ENCODE measurements at places on chromosomes 11 and 22. TPM values are rescaled to one million over a fixed set of nuclear protein-coding genes. Genes with fewer than 3 reads are reported as not detected.
A peak's percentile ranks its signal among the peaks of the same experiment; 100 is the strongest.

DNA sequence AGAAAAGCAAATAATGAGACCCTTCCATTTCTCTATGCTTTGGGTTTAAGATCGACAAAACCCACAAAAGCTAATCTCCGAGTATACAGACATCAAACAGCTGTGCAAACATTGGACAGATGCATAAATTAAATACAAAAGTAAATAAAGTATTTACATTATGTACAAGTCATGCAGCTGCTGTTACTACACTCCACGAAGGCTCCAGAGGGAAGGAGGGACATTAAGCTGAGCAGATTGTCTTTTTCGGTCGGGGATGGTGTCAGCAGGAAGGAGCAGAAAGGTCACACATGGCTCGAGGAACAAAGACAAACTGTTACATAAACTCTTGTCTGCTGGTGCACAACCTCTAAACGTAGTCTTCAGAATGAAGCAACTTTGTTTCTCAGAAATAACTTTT lies 88.8 kb upstream of the BARX2 start:
- no peak for DNase-seq
- no peak overlapping the region for H3K27ac ChIP-seq
- no peak overlapping the region for H3K4me3 ChIP-seq
- H3K27me3 ChIP-seq = peaks cover 12% of the 10 kb centered on the region
- H3K4me1 ChIP-seq = peaks cover 6% of the 10 kb centered on the region

GRCh38 chr11:115241899-115242298 lies 262.3 kb downstream of the CADM1 start:
- no peaks in the 10 kb centered on the region for H3K4me1 ChIP-seq
- no peak overlapping the region for H3K27ac ChIP-seq
- H3K27me3 ChIP-seq = peaks cover 3% of the 10 kb centered on the region
- no peak for DNase-seq
- no peaks in the 10 kb centered on the region for H3K36me3 ChIP-seq

GRCh38 chr11:131773626-131774025 lies 403.2 kb downstream of the NTM start:
- H3K27ac ChIP-seq = no peak overlapping the region
- H3K4me1 ChIP-seq = no peaks in the 10 kb centered on the region
- no peak overlapping the region for H3K4me3 ChIP-seq
- DNase-seq = no peak
- no peaks in the 10 kb centered on the region for H3K36me3 ChIP-seq

DNA sequence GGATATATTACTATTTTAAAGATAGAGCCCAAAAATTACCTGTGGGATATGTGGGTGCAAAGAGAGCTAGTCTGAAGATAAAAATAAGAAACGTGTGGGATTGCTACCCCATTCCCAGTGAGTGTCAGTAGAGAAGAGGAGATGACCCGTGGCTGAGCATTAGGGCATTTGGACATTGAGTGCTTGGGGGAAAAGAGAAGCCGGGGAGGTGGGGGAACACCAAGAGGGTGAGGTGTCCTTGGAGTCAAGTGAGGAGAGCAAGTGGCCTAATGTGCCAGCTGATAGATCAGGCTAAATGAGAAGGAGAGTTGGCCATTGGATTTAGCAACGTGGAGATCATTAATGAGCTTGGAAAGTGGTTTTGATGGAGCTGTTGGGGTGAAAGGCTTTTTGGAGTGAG lies 1.2 kb downstream of the POLR2F start:
- H3K27me3 ChIP-seq = peaks cover 16% of the 10 kb centered on the region
- no peak overlapping the region for H3K27ac ChIP-seq
- peak overlapping the region; percentile 93 for H3K4me3 ChIP-seq
- DNase-seq = no peak
- H3K36me3 ChIP-seq = peaks cover 20% of the 10 kb centered on the region

DNA sequence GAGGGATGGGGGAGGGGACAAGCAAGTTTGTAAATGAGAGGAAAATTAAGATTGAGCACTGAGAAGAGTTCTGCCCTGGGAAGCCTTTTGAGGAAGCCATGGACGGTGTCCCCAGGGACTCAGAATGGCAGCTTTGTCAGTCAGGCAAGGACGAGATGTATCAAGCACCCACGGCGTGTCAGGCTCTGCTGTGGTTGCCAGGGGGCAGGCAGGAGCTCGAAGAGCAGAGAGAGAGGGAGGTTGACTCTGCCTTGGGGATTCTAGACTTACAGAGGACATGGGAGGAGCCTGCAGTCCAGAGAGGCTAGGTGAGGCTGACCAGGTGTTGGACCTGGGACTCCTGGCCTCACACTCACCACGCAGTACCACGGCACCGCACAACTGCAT lies 29.1 kb upstream of the SYT7 start:
- H3K4me3 ChIP-seq = no peak overlapping the region
- no peaks in the 10 kb centered on the region for H3K36me3 ChIP-seq
- no peak overlapping the region for H3K27ac ChIP-seq
- H3K27me3 ChIP-seq = peaks cover 11% of the 10 kb centered on the region
- no peak for DNase-seq
- H3K4me1 ChIP-seq = no peaks in the 10 kb centered on the region

DNA sequence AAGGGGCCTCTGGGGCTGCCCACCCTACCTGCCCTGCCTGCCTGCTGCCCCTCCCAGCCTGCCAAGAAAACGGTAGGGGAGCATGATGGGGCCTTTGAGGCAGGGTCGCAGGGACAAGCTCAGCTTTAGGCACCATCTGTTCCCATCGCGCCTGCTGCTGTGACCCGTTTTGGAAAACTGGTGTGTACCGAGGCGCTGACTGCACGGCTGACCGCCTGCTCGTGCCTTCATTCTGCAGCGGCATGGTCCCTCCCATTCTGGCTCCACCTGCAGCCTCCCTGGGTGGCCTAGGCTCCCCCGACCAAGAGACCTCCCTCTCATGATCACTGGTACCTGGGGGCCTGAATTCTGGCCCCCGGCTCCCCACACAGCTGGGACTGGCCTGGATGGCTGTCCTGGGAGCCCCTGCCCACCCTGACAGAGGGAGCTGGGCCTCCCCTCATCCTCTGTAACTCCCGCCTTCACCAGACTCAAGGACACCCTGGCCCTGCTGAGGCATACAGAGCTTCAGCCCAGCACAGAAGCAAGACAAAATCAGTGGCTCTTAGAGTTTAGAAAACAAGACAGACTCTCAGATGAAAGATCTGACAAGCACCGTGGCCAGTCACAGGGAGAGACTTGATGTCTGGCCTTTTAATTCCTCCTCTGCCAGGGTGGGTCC lies 6.5 kb upstream of the MYRF start:
- H3K27me3 ChIP-seq = peaks cover 10% of the 10 kb centered on the region
- DNase-seq = no peak

DNA sequence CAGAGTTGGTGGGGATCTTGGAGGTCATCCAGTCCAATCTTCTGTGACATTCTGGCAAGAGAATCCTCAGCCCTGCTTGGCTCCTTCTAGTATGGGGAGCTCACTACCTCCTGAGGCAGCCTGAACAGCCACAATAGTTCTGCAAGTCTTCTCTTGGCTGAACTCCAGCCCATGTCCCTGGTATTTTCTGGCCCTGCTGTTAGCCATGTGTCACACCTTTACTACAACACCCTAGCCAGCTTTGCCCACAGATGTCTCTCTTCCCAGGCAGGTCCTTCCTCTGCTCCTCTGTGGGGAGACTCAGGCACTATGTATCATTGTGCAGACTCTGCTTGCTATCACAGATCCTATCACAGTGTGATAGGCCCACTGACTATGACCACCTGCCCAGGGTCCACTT lies 297.7 kb downstream of the CTTN start:
- peaks cover 6% of the 10 kb centered on the region for H3K27me3 ChIP-seq
- no peaks in the 10 kb centered on the region for H3K36me3 ChIP-seq
- H3K27ac ChIP-seq = no peak overlapping the region
- H3K4me3 ChIP-seq = no peak overlapping the region
- no peak for DNase-seq
- H3K4me1 ChIP-seq = no peaks in the 10 kb centered on the region

DNA sequence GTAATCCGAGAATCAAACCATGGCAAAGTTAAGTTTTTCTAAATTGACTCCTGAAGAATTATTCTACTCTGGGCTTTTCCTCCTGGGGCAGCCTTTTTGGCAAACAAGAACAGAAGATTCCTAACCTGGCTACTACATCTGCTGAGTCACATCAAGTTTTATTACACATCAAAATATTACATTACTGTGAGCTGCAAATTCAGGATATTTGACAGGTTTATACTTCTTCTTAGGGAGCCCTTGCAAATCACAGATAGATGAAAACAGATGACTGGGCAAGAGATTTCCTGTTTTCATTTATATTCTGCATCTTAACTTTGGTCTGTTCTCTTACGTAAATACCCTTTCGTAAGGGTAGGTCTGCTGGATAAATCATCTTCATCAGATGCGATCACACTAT lies 23.6 kb downstream of the XRRA1 start:
- H3K4me3 ChIP-seq = no peak overlapping the region
- no peak for DNase-seq
- H3K27me3 ChIP-seq = no peaks in the 10 kb centered on the region
- peaks cover 7% of the 10 kb centered on the region for H3K4me1 ChIP-seq
- no peak overlapping the region for H3K27ac ChIP-seq

GRCh38 chr11:35629511-35629910 lies 11.3 kb downstream of the FJX1 start:
- no peak overlapping the region for H3K27ac ChIP-seq
- H3K4me1 ChIP-seq = no peaks in the 10 kb centered on the region
- H3K4me3 ChIP-seq = no peak overlapping the region
- peaks cover 69% of the 10 kb centered on the region for H3K27me3 ChIP-seq
- DNase-seq = no peak

DNA sequence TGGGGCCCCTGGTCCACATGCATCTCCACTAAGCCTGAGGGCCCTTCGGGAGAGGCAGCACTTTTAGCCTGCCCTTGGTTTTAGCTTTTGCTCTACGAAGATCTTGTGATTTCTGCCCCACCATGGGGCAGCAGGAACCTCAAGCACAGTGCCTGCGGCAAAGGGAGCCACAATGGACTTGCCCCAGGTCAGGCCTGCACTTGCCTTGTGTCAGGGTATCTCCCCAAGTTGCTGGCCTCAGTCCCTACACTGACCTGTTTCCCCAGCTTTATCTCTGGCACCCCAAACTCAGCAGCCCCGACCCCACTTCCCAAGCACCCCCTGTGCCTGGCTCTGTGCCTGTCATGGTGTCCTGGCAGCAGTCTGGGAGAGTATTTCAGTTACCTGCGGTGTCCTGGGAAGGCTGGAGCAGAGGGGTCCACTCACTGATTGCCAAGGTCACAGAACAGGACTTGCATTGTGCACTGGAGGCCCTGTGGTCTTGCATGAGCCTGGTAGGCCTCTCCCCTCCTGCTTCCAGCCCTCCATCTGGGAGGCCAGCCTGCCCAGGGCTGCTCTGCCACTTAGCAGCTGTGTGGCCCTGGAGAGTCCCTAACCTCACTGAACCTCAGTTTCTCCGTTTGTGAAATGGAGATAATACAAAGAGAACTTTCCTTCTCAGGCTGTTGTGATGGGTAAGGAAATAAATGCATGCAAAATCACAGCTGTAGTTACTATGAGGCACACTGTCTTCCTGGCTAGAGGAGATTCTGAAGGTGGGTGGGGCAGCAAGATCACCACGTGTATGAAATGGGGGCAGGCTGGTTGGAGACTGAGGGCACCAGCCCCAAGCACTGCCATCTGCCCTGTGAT lies 3.6 kb upstream of the AIFM3 start:
- peaks cover 30% of the 10 kb centered on the region for H3K27me3 ChIP-seq
- no peak for DNase-seq
- H3K4me1 ChIP-seq = peaks cover 13% of the 10 kb centered on the region

DNA sequence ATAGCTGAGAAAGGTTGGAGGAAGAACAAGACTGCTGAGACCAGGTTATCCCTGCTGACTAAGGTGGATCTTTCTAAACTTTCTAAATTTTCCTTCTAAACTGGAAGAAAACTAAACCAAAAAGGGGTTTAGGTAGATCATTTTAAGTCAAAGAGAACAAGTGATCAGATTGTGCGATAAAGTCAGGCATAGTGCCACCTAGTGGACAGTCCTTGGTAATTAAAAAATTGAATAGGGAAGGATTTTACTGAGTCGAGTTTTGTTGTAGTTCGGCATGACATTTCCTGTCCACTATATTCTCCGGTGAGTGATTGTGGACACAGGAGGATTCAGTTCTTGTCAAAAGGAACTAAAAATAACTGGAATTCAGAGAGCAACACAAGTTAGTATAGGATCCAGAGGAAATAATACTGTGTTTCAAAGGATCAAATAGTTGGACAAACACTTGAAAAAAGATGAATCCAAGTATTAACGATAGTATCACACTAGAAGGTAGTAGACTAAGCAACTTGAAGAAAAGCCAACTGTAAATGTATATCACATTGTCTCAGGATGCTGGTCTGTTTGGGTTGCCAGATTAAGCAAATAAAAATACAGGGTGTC lies 1236.4 kb downstream of the FAM181B start:
- H3K27me3 ChIP-seq = peaks cover 4% of the 10 kb centered on the region
- H3K4me3 ChIP-seq = no peak overlapping the region
- H3K27ac ChIP-seq = no peak overlapping the region
- H3K36me3 ChIP-seq = no peaks in the 10 kb centered on the region

- peaks cover 8% of the 10 kb centered on the region for H3K4me1 ChIP-seq
- H3K4me3 ChIP-seq = no peak overlapping the region
- H3K36me3 ChIP-seq = no peaks in the 10 kb centered on the region
- no peak overlapping the region for H3K27ac ChIP-seq
- H3K27me3 ChIP-seq = peaks cover 4% of the 10 kb centered on the region
- DNase-seq = no peak
These were observed 6.2 kb upstream of the KCNE3 start for GRCh38 chr11:74473382-74474173.

- peak overlapping the region; percentile 82 for H3K27ac ChIP-seq
- H3K36me3 ChIP-seq = no peaks in the 10 kb centered on the region
- no peaks in the 10 kb centered on the region for H3K27me3 ChIP-seq
- peaks cover 33% of the 10 kb centered on the region for H3K4me1 ChIP-seq
These were observed 1.4 kb upstream of the CPT1A start for GRCh38 chr11:68843052-68843561.

- peak overlapping the region; percentile 90 for H3K27ac ChIP-seq
- DNase-seq = peak; percentile 63
- no peaks in the 10 kb centered on the region for H3K27me3 ChIP-seq
- peaks cover 43% of the 10 kb centered on the region for H3K4me1 ChIP-seq
- H3K4me3 ChIP-seq = peak overlapping the region; percentile 86
These were observed 585 bp upstream of the NADSYN1 start for GRCh38 chr11:71452199-71453036.

- H3K4me1 ChIP-seq = no peaks in the 10 kb centered on the region
- no peak overlapping the region for H3K27ac ChIP-seq
- H3K36me3 ChIP-seq = no peaks in the 10 kb centered on the region
- no peak overlapping the region for H3K4me3 ChIP-seq
- no peak for DNase-seq
- no peaks in the 10 kb centered on the region for H3K27me3 ChIP-seq
These were observed 218.1 kb upstream of the PLET1 start for GRCh38 chr11:112478806-112479205.

Gene TMEM132A
- 1.3 TPM for total RNA-seq

Gene KCNJ1
- not detected for total RNA-seq

Gene SHANK3
- total RNA-seq = 0.27 TPM

Gene YPEL1
- total RNA-seq = 0.72 TPM

Gene ARAP1
- total RNA-seq = 52.3 TPM

Gene PGA3
- not detected for total RNA-seq

All from activated naive CD8-positive, alpha-beta T cell treated with anti-CD3 and anti-CD28 coated beads for 36 hours (primary cell).